ENCODE measurements at places on chromosomes 1 and 21. TPM values are rescaled to one million over a fixed set of nuclear protein-coding genes. Genes with fewer than 3 reads are reported as not detected.

Gene C4BPA
- not detected for total RNA-seq

Gene SPATA21
- not detected for total RNA-seq

Gene URB2
- 9.2 TPM for total RNA-seq

Gene TTC34
- total RNA-seq = 0.29 TPM

Gene NPR1
- 0.88 TPM for total RNA-seq
